ENCODE measurements at places on chromosomes 11 and 22.

- DNase-seq: no peak
Measured at GRCh38 chr11:66467756-66468155, 1.1 kb downstream of the PELI3 start.

- DNase-seq: no peak
Measured at GRCh38 chr11:21634956-21635355, 557.9 kb upstream of the ANO5 start.

DNA sequence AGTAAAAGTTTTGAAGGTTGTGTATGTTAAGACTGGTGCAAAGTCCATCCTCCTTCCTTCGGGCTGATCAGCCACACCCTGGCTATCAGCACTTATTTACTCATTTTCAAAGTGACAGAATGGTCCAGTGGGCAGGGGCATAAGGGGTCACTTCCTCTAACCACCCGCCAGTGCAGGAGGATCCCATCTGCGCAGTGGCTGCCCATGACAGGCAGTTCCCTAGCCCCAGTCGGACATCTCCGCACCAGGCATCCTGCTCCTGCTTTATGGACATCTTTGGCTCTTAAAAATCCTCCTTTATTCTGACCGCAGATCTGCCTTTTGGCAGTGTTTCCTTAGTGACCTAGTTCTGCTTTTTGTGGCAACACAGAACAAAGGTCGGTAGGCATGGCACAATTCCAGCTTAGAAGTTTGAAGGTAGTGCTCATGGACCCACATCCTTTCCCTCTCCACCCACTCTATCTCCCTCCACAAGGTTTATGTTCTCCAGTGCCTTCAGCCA, 55.9 kb downstream of the BMAL1 start:
- DNase-seq: no peak

GRCh38 chr11:83140691-83141455, 16.1 kb upstream of the PCF11 start:
- DNase-seq: no peak

DNA sequence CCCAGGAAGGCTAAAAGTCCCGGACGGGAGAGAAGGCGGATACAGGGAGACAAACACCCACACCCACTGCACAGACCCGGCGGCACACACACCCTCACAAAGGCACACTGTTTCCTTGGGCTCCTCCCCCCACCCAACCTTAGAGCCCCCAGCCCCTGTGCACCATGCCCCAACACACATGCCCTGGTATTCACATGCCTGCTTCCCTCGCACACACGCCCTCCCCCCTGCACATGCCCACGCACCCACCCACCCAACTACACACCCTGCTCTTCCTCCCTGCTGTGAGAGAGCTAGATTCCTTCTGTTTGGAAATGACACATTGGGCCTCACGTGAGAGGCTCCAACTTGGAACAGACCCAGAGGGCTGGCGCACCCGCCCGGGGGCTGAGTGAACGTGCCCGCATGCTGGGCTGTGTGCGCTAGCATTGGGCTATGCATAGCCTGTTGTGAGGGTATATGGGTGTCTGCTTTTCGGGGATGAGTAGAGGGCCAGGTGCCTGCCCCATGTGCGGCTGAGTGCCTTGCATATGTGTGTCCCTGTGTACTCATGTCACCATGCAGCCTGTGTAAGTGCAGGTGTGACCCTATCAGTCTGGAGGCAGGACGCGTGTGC, 518 bp upstream of the CHRM1 start:
- DNase-seq: no peak

- no peak for DNase-seq
Measured at GRCh38 chr11:85167038-85167437, 460.1 kb downstream of the DLG2 start.

GRCh38 chr11:127966821-127967220, 620.5 kb downstream of the ETS1 start:
- no peak for DNase-seq

DNA sequence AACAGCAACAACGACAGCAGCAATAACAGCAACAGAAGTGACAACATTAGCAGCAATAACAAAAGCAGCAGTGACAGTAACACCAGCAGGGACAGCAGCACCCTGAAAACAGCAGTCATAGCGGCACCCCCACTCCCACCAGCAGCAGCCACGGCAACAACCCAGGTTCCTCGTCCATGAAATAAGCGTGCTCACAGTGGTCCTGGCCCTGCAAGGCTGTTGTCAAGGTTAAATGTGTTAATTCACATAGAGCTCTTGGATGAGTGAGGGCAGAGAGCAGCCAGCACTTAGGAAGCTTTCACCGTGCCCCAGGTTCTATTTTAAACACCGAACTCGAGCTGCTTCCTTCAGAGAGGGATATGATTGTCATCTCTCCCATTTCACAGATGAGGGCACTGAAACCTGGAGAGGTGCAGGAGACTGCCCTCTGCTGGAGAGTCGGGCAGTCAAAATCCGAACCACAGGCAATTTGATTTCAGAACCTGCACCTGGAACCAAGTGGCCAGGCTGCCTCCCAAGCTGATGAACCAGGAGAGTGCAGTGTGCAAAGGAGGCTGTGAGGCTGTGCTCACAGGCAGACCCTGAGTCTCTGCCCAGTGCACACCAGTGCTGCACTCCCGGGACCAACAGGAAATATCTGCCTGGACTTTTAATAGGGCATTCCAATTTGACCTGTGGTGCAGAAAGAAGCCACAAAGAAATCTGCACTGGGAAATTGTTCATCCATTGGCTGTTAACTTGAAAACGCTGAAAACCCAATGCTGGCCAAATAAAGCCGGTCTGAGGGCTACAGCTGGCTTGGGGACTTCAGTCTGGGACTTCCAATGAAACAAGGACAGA, 22.9 kb upstream of the FGF3 start:
- DNase-seq: no peak

GRCh38 chr22:40009951-40010671, 15.4 kb downstream of the FAM83F start:
- DNase-seq: peak; percentile 51

DNA sequence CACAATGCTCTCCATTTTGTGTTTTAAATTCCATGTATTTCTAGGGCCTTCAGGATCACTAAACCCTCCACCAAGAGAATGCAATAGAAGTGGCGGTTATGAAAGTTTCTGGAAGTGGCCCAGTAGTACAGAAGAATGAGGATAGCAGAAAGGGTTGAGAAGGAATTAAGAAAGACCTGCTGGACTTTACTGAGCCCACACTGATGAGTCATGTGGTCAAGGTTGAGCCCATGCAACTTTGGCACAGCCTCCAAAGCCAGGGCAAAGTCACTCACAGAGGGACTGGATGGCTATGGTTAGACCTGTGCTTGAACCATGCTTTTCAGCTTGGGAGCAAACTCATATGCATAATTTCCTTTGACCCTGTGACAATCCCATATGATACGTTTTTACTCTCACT, 102.9 kb upstream of the PLET1 start:
- DNase-seq: no peak
